ENCODE measurements at places on chromosomes 11 and 22. TPM values are rescaled to one million over a fixed set of nuclear protein-coding genes. Genes with fewer than 3 reads are reported as not detected.

CD151 gene
- total RNA-seq, result 6.6 TPM

MS4A5 gene
- not detected for total RNA-seq

GAL gene
- not detected for total RNA-seq

MOV10L1 gene
- not detected for total RNA-seq

HTR3B gene
- not detected for total RNA-seq

PGGHG gene
- total RNA-seq, result 390 TPM

TRPM5 gene
- total RNA-seq, result 0.81 TPM

OR8A1 gene
- not detected for total RNA-seq

YPEL4 gene
- 0.70 TPM for total RNA-seq

MUC5AC gene
- total RNA-seq, result not detected

TESMIN gene
- total RNA-seq, result 5.0 TPM

HEPN1 gene
- not detected for total RNA-seq

SSH3 gene
- 23.8 TPM for total RNA-seq

OR5P2 gene
- not detected for total RNA-seq

ASCL2 gene
- total RNA-seq, result 0.38 TPM

KRTAP5-9 gene
- not detected for total RNA-seq

DCHS1 gene
- 9.7 TPM for total RNA-seq

KCNJ1 gene
- not detected for total RNA-seq

GLB1L3 gene
- 2.5 TPM for total RNA-seq

PHLDA2 gene
- 3.5 TPM for total RNA-seq

C11orf87 gene
- total RNA-seq, result not detected

PRR5L gene
- 25.8 TPM for total RNA-seq

MS4A4A gene
- total RNA-seq, result 0.80 TPM

CARNS1 gene
- total RNA-seq, result 4.3 TPM

MMP10 gene
- total RNA-seq, result not detected

GLB1L2 gene
- total RNA-seq, result 3.0 TPM

FAT3 gene
- total RNA-seq, result not detected

TMEM45B gene
- total RNA-seq, result 36.2 TPM

SHANK2 gene
- total RNA-seq, result not detected

OR56A1 gene
- not detected for total RNA-seq

ENTHD1 gene
- 0.60 TPM for total RNA-seq

FAM118A gene
- 109 TPM for total RNA-seq

POU2AF3 gene
- not detected for total RNA-seq

IGF2 gene
- 0.36 TPM for total RNA-seq

P2RY6 gene
- 0.92 TPM for total RNA-seq

PATE2 gene
- total RNA-seq, result not detected

SLC37A2 gene
- total RNA-seq, result 5.4 TPM

SLC17A6 gene
- not detected for total RNA-seq

CARD10 gene
- total RNA-seq, result not detected

GAB2 gene
- 11.0 TPM for total RNA-seq

MN1 gene
- 1.3 TPM for total RNA-seq

ARHGAP32 gene
- total RNA-seq, result 10.5 TPM

OR2AG1 gene
- not detected for total RNA-seq

FZD4 gene
- total RNA-seq, result not detected

OR52A1 gene
- not detected for total RNA-seq

CSRP3 gene
- not detected for total RNA-seq

PANX2 gene
- not detected for total RNA-seq

CDKN1C gene
- 0.23 TPM for total RNA-seq

CCDC116 gene
- total RNA-seq, result 0.22 TPM

CSTPP1 gene
- total RNA-seq, result 16.1 TPM

OLFML1 gene
- not detected for total RNA-seq

Measured in naive thymus-derived CD4-positive, alpha-beta T cell (primary cell).